RCC 7860 (cell line): ENCODE measurements at places on chromosomes 6 and 20.

DNA sequence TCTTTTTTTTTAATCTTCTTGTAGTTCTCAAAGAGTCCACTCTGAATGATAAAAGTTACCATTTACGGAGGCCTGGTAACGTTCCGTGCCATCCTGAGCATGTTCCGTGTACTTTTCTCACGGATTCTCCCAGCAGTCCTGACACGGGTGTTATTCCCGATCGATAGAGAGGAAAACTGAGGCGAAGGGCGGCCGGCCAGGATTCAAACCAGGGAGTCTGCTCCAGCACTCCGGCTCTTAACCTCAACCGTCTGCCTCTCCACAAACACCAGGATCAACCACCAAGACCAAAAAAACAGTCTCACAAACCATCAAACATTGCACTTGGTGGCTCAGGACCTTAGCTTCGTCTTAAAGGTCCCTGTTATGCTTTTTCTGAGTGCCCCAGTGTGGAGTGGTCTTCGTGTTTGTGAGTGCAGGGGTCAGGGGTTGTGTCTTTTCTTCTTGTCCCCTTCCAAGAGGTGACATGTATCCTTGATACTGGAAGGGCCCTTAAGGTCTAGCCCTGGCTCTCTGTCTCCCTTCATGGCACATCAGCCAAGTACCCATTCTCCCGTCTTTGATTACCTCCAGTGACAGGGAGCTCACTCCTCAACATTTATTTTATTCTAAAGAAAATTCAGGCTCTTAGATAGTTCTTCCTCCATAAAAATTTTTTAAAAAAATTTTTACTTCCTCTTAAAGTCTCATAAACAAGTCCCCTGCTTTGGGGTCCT lies 35.1 kb downstream of the SRC start:
- DNase-seq, result no peak

- DNase-seq, result no peak
Measured at GRCh38 chr6:137871291-137871690, 4.2 kb downstream of the TNFAIP3 start.

DNA sequence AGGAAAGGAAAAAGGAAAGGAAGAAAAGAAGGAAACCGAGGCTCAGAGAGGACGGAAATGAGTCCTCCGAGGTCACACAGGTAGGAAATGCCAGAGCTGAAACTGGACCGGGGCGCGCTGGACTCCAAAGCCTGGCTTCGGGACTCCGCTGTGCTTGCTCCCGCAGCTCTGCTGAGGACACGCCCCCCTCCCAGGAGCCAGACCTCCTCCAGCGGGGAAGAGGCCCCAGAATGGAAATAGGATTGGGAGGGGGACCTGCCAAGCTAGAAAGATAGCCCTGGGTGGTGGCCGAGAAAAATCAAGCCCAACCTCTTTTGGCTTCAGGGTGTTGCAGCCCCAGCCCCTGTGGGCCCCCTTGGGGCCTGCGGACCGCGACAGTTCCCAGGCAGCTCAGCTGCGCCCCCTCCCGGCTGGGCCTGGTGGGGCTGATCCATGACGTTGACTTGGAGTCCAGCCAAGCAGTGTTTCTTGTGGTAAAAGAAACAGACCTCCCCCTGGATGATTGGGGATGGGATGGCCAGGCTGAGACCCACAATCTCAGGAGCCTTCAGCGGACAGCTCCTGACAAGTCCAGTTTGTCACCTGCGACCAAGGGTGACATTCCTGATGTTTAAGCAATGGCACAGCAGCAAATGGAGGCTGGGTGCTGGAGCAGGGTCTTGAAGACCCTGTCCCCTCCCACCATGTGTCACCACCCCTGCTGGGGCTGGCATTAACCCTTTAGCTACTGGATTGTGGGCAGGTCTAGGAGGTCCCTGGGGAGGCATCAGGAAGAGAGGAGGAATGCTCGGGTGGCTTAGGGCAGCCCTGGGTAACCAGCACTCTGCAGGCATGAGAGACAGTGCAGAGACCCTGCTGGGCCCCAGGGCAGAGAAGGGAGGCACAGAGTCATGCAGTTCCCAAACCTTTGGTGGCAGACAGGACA lies 55.4 kb downstream of the RIPOR3 start:
- peak; percentile 70 for DNase-seq

DNA sequence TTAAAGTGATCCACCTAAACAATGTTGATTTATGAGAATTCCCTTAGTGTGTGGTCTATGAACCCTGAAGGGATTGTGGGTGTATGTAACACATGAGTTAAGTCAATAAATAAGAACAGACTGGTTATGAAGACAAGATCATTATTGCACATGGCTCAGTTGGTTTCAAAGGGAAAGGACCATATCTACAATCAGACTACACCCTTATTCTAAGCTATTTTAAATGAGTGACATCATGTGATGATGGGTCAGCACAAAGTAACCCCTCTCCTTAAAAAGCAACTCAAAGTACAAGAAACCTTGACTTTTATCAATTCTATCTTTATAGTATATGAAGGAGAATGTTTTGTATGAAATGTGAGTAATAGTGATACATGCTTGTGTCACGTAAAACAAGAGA lies 15.3 kb upstream of the ZSCAN23 start:
- DNase-seq, result no peak

GRCh38 chr20:10466855-10467254 lies 31.8 kb downstream of the SLX4IP start:
- no peak for DNase-seq

GRCh38 chr20:845941-846893 lies 12.7 kb downstream of the FAM110A start:
- no peak for DNase-seq

DNA sequence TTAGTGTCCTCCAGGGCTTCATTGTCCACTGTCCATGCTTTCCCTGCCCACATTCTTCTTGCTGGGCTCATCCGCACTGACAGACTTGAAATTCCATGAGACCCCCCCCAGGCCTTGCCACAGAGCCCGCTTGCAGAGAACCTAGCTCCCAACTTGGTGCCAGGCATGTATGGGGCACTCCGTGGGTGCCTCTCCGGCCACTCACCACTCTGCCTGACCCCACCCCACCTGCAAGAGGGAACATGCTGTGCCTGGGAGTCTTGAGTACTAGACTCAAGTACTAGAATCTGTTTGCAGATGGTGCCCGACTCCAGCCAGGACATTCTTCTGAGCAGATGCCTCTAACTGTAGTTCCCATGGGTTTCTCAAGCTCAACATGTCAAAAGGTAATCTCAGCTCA lies 47.9 kb downstream of the TRERF1 start:
- no peak for DNase-seq

- no peak for DNase-seq
Measured at GRCh38 chr6:7440476-7440875, 50.9 kb downstream of the RIOK1 start.

- no peak for DNase-seq
Measured at GRCh38 chr6:144134737-144135136, 15.6 kb upstream of the STX11 start.

DNA sequence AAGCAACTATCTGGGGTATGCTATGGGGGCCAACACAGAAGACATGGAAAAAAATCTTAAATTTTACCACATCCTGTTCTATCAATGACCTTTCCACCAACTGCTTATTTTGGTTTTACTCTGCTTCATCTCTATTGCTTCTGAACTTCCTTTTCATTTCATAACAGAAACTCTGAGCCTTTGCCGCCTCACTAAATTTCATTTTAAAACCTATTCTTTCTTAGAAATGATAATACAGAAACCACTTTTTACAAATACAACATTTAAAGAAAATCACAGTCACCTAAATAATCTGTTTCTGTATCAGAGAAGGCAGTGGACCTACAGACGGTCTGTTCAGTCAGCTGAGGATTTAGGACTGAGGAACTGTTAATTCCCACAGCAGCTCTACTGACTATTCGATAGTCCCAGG lies 117.5 kb downstream of the KCNQ5 start:
- DNase-seq, result no peak

DNA sequence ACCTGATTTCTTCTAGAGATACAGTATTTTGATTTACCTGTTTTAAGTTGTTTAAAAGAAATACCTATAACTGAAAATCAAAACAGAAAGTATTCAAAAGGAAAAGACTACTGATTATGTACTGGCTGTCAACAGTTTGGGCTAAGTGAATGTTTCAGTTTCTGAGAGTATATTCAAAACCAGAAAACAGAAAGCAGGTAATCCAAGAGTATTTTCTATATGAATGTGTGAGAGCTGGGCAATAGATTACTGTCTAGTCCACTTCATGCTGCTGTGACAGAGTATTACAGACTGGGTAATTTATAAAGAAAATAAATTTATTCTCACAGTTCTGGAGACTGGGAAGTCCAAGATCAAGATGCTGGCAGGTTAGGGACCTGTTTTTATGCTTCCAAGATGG lies 261.0 kb downstream of the ARHGAP18 start:
- DNase-seq, result no peak

DNA sequence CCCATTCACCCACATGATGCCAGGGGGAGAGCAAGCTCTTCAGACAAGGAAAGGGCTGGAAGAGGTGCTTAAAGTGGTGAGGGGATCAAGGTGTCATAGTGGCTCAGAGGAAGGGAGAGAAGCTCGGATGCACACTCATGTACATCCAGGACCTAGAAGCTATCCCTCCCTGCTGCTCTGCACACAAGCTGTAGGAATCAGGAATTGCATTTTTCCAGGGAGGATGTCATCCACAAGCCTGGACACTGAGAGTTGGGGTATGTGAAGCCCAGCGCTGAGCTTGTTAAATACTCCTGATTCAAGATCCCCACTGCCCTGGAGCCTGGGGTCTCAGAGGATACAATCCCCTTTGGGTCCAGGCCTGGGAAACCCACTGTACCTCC lies 85.8 kb upstream of the CCDC167 start:
- no peak for DNase-seq

DNA sequence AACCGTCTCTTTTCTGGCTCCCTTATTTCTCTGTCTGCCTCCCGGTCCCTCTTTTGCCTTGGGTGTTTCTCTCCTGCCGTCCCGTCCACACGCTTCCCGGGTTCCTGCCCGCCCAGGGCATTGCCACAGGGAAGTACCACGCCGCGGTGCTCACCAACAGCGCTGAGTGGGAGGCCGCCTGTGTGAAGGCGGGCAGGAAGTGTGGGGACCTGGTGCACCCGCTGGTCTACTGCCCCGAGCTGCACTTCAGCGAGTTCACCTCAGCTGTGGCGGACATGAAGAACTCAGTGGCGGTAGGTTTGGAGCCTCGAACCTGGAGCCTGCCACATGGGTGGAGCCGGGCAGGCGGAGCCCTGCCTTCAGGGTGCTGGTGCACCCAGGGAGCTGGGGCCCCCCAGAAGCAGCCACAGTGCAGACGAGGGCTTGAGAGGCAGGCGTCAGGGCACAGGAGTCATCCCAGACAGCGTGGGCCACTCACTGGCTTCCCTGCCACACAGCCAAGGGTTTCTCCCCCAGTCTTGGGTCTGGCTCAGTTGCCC lies 21.3 kb downstream of the NPEPL1 start:
- no peak for DNase-seq

GRCh38 chr20:62583424-62583920 lies 58.8 kb upstream of the SLCO4A1 start:
- DNase-seq, result no peak

- no peak for DNase-seq
Measured at GRCh38 chr6:142265476-142265875, 36.3 kb upstream of the ADGRG6 start.

GRCh38 chr6:17714879-17715851 lies 8.4 kb upstream of the NUP153 start:
- peak; percentile 70 for DNase-seq

GRCh38 chr20:5718896-5719595 lies 31.2 kb upstream of the SHLD1 start:
- DNase-seq, result no peak

DNA sequence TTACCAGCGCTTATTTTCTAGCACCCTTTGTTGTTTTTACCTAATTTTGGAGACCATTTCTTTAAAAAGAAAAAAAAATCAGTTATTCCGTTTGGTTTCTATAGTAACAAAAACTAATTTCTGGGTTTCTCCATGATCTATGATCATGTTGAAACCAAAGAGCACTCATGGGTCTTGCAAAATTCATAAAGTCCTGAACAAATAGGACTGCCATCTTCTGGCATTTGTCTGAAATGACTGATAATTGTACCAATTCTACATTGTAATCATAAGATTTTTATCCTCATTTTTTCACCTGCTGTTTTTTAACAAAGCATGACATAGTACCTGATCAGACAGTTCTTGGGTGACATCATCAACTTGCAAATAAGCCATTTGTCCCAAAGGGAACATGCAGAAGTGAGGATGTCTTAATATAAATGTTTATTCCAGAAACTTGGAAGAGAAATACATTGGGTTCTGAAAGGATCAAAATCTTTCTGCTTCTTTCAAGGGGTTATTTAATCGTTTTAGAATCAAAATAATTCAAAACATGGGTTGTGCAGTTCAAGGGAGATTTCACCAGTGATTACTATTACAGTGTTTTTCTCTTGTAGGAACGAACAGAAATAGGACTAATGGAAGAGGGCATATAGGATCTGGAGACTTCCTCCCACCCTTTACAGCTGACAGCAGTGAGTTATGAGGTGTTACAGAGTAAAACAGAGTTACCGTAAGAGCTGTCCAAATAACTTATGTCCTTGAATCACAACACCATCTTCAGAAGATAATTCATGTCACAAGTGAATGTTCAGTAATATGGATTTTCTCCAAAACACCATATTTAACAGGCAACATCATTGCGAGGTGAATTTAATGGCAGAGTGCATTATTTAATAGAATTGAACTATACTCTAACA lies 87.1 kb upstream of the GJE1 start:
- DNase-seq, result no peak

DNA sequence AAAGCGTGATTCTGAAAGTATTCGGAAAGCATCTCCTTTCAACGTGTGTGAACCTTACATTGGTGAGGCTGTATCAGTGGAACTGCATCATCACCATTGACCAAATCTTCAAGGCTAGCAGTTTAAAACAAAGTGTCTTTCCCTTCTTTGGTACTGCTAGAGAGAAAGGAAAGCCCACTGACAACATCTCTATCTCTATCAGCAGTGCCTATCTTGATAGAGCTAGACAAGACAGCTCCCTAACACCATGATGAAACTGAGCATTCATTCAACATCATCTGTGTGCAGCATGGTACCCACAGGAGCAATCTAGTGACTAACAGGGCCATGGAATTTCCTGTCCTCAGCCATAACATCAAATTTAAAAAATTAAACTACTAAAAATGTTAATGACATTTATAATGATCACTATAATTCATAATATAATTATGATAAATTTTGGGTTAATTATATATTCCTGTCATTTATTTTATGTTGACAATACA lies 31.5 kb upstream of the EDN1 start:
- DNase-seq, result no peak

DNA sequence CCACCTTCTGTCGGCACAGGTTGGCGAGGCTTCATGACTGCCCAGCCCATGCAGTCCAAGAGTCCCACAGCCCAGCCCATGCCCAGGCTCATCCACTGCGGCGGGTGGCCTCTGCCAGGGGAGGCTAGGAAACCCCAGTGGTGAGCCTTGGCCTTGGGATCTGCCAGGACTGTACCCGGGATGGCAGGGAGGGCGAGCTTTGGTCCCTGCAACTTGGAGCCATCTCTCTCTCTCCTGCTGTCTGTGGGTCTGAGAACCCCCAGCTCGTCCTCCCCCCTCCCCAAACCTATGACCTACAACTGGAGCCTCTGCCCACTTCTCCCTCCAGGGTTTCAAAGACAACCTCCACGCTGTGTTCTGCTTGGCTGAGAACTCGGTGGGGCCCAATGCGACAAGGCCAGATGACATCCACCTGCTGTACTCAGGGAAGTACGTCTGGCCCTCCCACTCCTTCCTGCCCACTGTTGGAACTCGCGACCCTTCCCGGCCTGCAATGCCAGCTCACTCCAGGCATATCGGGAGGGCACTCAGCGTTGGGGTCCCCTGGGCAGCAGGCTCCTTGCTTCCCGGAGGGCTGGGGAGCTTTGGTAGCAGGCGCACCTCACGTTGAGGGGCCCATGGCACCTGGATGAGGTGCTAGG lies 19.7 kb downstream of the NPEPL1 start:
- DNase-seq, result no peak
